NCI-H748 treated with DMSO at 0.1 percent for 48 hours (cell line): ENCODE measurements at places on chromosomes 4 and X.
A peak's percentile ranks its signal among the peaks of the same experiment; 100 is the strongest.

DNA sequence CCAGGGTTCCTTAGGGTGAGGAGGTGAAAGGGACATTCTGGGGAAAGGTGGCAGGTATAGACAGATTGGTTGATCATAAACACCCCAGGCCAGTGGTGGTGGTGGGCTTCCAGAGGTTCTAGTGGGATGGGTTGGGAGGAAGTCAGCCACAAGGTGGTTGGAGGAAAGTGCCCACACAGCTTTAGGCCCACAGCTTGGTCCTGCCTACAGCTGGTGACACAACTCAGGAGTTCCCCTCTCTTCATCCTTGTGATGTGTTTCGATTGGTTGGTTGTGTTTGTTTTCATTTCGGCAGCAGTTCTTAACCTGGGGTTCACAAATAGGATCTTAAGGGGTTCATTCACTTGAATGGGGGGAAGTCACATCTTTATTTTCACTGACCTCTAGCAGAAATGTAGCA is 157.0 kb downstream of the TMEM164 start:
- no peak for DNase-seq

GRCh38 chr4:108533245-108533844 is 87.0 kb upstream of the RPL34 start:
- DNase-seq: no peak

DNA sequence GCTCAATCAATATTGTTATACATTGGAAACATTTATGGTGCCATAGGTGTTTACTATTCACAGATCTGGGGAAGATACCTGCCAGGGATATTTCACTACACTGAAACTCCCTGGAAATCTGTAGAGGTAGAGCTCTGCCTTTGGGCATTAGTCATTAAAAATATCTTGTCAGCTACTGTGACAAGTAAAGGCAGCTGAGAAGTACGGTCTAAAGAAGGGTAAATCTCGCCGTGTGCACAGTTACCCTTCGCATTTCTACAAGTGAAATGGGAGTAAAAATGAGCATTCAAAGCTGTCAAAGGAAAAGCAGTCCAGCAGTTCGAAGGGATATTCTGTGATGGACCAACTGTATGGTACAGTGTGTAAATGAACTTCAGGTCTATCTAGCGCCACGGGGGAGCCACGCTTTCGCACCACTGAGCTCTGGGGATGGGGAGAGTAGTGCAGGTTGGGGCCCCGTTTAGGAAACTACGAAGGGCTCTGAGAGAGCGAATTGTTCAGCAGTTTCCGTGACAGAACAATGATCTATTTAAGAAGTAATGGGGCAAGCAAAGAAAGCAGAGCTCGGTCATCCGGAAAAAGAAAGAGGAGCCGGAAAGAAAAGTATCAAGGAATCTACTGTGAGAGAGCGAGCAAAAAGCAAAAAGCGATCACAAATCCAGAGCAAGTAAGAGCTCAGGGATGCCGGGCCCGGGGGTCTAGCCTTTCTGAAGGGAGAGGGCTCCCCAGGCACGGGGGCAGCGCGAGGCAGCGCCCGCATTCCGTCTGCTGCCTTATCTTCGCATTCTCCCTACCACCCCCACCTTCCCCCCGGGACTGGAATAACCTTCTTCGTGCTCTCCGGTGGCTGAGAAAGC is 646 bp downstream of the TIGD4 start:
- no peak for DNase-seq

DNA sequence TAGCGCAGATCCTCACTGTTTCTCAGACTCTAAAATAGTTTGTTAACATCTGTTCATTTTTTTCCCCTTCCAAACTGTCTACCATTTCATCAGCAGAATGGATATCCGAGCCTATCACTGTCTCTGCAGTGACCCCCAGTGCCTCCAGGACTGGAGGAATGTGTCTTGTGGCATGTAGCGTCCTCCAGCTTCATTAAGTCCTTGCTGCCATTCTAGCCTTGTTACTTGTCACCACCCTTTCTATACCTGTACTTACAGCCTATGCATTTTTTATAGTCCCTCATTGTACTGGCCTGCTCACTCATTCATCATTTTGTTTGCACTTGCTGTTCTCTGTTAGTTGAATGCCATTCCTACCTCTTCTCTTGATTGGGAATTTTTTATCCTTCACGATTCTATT is 179.1 kb downstream of the BMPR1B start:
- no peak for DNase-seq

GRCh38 chrX:20664131-20664530 is 397.4 kb upstream of the RPS6KA3 start:
- no peak for DNase-seq

DNA sequence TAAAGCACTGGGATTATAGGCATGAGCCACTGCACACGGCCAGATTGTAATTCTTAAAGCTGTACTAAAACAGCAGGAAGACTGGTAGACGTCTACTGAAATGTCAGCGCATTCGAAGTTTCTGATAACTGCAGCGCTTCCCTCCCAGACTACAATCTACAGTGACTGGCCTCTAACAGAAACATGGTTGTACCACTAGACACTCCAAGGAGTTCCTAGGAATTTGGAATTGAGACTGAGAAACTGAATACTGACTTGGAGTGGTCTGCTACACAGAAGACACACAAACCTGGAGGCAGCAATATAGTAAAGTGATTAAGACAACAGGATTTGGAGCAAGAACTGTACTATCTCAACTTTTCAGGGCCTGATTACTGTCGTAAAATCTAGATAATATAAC is 937 bp downstream of the HELQ start:
- no peak for DNase-seq

GRCh38 chr4:2286904-2287593 is 25.1 kb upstream of the MXD4 start:
- DNase-seq: no peak

- DNase-seq: no peak
Observed at GRCh38 chr4:82578935-82579334, 17.1 kb upstream of the TMEM150C start.

DNA sequence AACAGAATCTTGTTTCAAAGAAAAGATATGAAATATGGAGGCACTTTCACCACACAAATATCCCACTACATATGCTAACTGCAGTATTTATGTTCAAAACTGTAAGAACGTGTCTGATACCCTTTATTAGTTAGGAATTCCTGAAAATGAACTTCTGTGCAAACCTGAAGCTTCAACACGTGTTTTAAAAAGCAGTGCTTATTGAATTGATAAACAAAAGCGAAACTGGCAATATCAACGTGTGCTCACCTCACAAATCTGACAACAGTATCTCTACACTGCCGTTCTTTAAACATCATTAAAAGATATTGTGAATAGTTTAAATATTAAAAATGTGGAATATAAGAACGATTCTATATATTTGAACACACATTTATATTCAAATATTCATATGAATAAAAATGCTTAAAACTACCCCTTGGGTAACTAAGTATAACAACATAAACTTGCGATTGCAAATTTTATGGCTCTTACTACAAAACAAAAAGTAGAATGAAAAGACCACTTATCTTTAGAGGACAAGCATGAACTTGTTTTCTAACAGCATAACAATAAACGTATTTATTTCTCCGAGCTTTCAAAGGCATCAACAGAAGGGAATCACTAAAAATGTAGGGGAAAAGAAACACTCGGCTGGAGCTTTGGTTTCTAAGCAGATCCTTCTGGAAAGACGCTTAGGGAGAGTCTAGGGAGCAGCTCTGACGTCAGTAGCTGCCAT is at the start of gene LRP2BP:
LRP2BP (minus strand) TSS at position 687 of the 718 bp plus-strand sequence. CDS start 17,738 bp downstream, outside the sequence.
- peak; percentile 68 for DNase-seq

- DNase-seq: no peak
Observed at GRCh38 chrX:21581479-21581878, 76.7 kb downstream of the KLHL34 start.

GRCh38 chrX:105703876-105704275 is 118.5 kb upstream of the NRK start:
- DNase-seq: no peak

GRCh38 chrX:108359806-108360602 is 78.2 kb downstream of the COL4A6 start:
- no peak for DNase-seq

GRCh38 chr4:30952526-30953219 is 232.5 kb downstream of the PCDH7 start:
- no peak for DNase-seq

DNA sequence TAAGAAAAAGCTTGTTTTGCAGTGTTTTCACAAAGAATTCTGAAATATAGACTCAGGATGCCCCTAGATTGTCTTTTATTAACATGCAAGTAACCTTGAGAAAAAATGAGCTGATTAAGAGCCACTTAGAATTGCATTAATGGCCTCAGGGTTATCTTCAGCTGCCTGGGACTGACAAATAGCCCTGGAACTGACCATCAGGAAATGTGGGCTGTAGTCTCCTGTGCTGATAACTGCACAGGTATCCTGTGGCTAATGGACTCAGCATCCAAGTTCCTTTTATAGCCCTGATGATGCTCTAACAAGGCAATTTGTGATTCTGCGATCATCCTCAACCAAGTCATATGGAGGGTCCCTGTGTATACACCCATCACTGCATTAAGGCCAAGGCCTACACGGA is 17.0 kb downstream of the CA5B start:
- DNase-seq: no peak

- no peak for DNase-seq
Observed at GRCh38 chr4:88006956-88007303, 505 bp upstream of the PKD2 start.

DNA sequence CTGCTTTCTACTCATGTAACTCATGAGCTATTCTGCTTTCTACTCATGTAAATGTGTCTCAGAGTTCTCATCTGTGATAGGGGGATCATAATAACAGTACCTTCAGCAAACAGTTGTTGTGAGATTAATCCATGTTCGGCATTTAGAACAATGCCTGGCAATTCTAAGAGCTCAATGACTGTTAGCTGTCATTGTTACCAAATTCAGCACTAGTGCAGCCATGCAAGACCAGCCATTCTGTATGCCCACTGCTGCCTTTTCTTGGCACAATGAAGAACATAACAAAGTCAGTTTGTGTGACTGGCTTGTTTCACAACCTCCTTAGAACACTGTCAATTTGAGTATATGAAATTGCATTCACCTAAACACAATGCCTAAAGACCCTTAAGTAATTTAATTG is 163.2 kb downstream of the ANK2 start:
- no peak for DNase-seq

- no peak for DNase-seq
Observed at GRCh38 chr4:105357258-105357980, 116.4 kb downstream of the PPA2 start.

DNA sequence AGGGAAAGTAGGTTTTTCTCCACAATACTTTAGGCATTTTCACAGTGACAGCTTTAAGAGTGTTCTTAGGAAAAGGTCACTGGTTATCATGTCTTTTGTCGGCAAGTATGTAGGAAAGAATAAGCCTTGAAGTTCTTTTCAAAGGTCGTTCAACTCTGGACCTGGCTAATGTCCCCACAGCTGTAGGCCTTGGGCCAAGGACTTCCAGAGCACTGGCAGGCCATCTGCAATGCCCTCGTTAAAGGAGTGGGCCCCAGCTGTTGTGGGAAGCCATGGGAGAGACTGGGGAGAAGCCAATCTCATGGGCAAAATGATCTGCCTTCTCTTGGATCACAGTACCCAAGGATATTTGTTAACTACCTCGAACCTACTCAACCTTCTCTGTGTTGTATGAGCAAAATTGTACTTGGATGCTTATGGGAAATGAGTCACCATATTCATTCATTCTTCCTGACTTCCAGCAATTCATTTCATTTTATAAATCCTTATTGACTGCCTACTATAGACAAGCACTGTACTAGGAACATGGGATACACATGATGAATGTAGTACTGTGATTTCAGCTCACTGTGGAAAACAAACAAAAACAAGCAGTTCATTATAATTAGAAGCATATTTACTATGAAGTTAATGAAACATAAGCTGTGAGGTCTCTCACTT is 141.1 kb upstream of the KIT start:
- no peak for DNase-seq

DNA sequence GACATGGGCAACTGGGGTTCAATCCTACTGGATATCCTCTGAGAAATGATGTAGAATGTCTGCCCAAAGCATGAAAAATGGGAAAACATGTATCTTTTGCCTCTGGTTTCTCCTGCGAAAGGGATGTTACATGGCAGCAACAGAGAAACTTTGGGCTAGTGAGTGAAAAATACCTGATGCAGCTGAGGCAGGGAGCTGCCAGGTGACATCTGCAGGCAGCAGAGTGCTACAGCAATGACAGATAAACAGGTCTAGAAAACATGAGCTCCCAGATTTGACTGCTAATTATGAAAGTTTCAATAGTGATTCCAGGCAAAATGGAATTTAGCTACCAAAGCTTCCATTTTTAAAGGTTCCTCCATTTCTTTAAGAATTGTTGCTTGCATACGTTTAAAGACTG is 4.8 kb upstream of the CXCL1 start:
- DNase-seq: no peak

DNA sequence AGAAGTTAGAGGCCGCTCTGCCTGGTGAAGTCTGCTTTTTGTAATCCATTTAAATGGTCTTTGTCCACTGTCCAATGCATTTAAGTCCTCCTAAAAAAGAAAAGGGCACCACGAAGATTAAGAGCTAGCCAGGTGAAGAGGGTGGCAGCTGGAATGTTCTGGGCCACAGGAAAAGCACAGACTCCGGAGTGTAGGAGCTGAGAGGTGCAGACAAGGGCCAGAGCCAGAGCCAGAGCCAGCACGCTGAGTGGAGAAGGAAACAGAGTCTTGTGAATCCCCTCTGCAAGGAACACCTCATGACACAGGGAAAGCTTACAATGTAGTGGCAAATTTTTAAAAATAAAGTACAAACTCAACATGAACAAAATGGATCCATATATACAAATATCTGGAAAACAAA is 83.6 kb downstream of the TSPAN5 start:
- no peak for DNase-seq

DNA sequence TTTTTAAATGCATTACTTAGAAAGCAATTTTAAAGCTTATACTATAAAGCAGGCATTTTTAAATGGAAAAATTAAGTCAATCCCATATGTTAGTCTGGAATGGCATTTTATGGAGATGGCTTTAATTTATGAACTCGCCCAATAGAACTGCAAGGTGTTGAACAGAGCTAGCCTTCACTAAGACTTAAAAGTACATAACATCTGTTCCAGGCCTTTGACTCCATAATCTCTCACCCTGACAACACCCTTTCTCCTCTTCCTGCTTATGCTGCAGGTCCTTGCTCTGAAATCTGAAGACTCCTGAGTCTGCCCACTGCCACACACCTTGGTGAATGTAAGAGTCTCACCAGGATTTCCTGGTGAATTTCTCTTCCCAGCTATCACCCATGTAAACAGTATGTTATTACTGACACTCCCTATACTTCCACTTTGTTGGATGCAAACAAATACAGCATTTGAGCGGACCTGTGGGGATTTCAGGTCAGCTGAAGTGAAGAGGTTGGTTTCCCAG is 17.7 kb upstream of the SLC39A8 start:
- no peak for DNase-seq
